ENCODE measurements at places on chromosomes 6 and 20.

GRCh38 chr6:4368649-4369048 lies 233.3 kb upstream of the ECI2 start:
- no peak for DNase-seq

DNA sequence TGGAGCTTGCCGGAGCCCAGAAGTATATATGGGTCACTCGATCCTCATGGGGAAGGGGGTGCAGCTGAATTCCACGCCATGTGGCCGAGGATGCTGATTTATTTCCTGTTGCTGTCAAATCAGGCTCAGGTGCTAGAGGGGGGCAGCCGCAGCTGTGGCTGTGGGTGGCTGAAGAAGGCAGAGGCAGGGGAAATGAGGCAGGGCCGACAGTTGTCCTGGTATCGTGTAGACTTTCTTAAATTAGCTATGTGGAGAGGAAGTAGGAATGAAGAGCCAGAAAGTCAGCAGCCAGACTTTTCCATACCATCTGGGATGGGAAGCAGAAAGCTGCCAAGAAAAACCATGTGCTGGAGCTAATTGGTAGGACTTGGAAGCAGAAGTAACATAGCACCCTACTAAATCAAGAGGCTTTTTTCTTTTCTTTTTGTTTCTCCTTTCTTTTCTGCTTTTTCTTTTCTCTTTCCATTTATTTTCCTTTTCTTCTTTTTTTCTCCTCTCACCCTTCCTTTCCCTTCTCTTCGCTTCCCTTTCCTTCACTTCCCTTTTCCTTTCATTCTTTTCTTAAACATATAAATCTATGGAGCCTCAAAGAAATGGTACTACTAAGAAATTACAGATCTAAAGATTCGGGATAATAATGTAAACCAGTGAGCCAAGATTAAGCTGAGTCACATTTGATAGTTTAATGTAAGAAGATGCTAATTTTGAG lies 90.6 kb upstream of the CD83 start:
- no peak for DNase-seq

- DNase-seq: no peak
Observed at GRCh38 chr6:154429711-154430110, 73.1 kb upstream of the IPCEF1 start.

- DNase-seq: no peak
Observed at GRCh38 chr20:48230216-48230615, 444.9 kb upstream of the SULF2 start.

- DNase-seq: no peak
Observed at GRCh38 chr6:129513471-129513870, 196.5 kb downstream of the ARHGAP18 start.

DNA sequence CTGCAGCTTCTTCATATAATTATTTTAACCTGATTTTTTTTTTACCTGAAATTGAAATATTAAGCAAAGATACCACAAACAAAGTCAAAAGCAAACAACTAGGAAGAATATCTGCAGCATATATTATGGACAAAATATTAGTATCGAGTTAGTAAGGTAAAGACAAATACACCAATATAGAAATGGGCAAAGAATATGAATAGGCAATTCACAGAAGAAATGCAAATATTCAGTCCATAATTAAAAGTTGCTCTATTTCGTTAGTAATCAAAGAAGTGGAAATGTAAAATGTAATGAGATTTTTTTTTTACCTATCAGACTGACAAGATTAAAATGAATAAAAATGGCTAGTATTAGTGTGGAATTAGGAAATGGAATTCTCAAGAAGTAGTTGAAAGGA lies 121.5 kb downstream of the CD83 start:
- no peak for DNase-seq

GRCh38 chr6:156839591-156840001 lies 62.4 kb downstream of the ARID1B start:
- DNase-seq: no peak

- no peak for DNase-seq
Observed at GRCh38 chr6:157552081-157552747, 171.2 kb downstream of the ZDHHC14 start.

DNA sequence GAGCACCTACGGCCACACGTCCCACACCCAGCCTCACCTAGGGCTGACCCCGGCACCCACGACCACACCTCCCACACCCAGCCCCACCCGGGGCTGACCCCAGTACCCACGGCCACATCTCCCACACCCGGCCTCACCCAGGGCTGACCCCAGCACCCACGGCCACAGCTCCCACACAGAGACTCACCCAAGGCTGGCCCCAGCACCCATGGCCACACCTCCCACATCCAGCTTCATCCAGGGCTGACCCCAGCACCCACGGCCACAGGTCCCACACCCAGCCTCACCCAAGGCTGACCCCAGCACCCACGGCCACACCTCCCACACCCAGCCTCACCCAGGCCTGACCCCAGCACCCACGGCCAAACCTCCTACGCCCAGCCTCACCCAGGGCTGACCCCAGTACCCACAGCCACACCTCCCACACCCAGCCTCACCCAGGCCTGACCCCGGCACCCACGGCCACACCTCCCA lies 36.7 kb downstream of the NINL start:
- no peak for DNase-seq

- no peak for DNase-seq
Observed at GRCh38 chr20:11329271-11329670, 588.4 kb upstream of the BTBD3 start.

- no peak for DNase-seq
Observed at GRCh38 chr6:116190550-116190949, 63.3 kb downstream of the TSPYL4 start.

GRCh38 chr6:46453216-46453615 lies 38.0 kb downstream of the RCAN2 start:
- no peak for DNase-seq

DNA sequence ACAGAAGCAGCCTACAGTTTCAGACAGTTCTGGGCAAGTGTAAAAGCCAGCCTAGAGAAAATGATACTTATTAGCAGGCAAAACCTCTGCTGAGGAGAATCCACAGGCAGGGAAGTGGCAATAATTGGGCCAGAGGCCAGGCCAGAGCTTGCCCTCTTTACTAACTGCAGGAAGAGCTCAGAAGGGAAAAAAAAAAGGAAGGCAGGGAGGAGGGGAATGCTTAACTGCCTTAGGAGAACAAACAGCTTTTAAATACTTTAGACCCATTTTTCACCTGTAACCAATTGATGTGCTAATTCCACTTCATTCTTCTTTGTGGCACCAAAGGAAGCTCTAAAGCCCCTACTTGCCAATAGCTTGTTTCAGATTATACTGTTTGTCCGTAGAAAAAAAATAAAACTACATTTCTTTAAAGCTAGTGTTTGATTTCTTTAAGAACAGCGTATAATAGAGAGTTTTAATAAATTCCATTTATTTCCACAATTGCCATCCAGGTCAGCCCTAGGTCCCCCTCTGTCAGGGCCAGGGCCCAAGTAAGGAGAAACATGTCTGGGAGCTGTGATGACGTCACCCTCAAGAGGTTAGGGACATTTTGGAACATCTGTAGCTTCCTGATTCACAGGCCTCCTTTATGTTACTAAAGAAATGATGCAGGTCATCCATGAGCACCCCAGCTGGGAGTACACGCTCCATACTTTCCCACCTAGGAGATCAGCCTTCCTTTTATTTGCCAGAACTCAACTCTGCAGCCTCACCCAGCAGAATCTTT lies 384.3 kb downstream of the CDC5L start:
- no peak for DNase-seq

DNA sequence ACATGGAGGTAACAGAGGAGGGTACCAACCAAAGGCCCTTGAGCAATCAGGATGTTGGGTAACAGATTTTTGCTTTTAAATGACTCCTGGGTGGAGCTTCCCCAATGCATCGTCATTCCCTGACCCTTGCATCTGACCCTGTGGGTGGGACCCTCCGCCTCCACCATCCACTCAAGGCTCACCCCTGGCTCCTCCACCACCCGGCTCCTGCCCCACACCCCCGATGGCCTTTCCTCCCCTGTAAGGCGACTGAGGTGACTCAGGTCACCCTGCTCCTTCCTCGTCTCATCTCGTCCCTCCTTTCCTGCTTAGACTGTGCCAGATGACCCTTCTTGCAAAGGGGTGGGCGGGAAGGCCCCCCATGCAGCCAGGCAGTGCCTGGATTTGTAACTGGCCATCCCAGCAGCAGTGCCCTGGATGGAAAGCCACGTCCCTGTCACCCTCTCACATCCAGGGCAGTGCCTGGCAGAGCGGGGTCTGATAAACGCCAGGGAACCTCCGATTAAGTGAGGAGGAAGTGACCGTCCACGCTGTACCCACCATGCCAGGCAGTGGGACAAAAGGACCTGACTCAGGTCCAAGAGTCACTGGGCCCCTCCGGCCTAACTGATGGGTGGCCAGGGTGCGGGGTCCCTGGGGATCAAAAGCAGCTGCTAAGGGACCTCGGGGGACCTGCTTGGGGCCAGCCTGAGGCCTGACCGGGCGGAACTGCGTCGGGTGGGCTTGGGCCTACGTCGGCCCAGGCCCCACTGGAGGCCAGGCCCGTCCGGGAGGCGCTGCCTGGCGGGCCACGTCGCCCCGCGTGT lies 624 bp upstream of the NPEPL1 start:
- DNase-seq: peak; percentile 17

DNA sequence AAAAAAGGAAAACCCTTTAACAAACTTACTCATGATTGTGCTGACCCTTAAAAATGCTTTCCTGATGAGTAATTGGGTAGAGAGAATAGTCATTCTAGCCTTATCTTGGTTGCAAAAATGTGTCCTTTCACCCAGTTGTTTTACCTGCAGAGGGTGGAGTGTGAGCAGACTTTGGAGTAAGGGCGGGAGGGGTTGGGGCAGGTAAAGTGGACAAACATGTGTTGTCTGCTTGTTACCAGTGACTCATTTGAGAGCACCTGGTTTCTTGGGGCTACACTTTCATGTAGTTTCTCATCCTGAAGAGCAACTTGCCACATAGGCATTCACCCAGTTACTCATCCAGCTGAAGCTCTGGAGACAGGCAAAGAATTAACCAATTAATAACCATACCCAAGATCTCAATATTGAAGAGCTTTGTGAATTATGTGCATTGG lies 121.1 kb downstream of the TNFRSF21 start:
- DNase-seq: no peak

- DNase-seq: no peak
Observed at GRCh38 chr20:55513954-55514353, 491.4 kb downstream of the CBLN4 start.
